DMS53 (cell line): ENCODE measurements at places on chromosomes 16 and 17.

DNA sequence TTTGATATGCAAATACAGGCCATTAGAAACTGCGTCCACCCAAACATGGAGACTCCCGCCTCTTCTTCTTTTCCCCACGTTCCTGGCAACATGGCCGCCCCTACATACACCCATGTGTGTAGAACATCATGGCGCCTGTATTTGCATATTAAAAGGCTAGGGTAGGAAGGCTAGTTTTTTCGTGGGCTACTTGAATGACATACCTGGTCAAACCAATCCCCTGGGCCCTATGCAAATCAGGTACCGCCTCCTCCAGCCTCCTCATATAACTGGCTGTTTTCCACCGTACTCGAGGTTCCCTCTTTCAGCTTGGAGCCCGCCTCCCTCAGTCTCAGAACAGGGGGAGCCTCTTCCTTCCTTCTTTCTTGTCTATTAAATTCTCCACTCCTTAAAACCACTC, 840 bp upstream of the CD300LB start:
- no peak for DNase-seq

GRCh38 chr16:76176153-76176552, 101.0 kb upstream of the CNTNAP4 start:
- DNase-seq: no peak

DNA sequence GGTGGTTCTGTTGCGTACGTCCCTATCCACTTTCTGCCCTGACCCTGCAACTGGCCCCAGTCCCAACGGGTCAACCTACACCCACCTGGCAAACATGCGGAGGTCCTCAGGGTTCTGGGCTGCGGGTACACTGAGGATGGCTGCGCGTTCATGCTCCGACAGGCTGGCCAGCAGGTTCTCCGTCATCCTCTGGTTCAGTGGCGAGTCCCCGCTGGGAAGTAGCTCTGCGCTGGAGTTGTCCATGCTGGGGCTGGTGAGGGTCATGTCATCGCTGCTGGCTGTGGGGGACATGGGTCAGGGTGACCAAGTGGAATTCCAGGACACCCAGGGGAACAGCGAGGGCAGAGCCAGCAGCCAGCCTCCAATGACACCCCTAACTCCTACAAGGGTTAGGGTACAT, 10.6 kb downstream of the MPG start:
- DNase-seq: no peak

DNA sequence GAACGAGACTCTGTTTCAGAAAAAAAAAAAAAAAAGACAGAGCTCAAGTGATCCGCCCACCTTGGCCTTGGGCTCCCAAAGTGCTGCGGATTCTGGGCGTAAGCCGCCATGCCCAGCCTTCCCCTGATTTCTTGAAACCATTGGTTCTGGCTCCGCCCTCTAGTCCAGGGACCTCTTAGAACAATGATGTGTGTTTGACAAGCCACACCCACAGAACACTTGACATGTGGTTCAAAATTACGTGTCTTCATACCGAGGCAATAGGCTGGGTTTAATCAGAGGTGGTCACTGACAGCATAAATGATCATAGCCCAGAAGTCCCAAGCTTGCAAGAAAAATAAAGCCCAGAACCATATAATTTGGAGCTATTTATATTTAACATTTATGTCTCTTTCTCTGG, 23.0 kb downstream of the KNOP1 start:
- no peak for DNase-seq

- no peak for DNase-seq
These were observed 66.8 kb downstream of the DNAH17 start for GRCh38 chr17:78510141-78511075.

DNA sequence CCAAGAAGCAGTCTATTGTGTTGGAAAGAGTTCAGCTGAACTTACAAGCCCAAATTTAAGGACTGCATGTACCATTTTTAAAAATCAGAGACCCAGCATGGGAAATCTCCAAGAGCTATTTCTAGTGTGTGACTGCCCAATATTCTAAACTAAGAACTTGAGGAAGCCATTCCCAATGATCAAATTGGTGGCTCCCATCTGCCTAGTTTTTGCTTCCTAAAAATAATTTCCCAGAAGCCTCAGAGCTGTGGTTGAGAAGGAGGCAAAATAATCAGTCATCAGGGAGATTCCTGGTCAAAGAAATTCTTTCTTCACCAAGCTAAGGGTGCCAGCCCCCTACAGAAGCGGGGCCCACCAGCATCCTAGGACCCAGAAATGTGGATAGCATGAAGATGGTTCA, 176.1 kb upstream of the CDH5 start:
- no peak for DNase-seq
